ENCODE measurements at places on chromosomes 12 and 14. TPM values are rescaled to one million over a fixed set of nuclear protein-coding genes. Genes with fewer than 3 reads are reported as not detected.

GRCh38 chr14:81412779-81413178, 12.7 kb upstream of the STON2 start:
- H3K4me3 ChIP-seq: no peak overlapping the region
- no peaks in the 10 kb centered on the region for H3K27me3 ChIP-seq
- no peak overlapping the region for H3K27ac ChIP-seq

- no peaks in the 10 kb centered on the region for H3K4me1 ChIP-seq
- H3K4me3 ChIP-seq: no peak overlapping the region
- peaks cover 11% of the 10 kb centered on the region for H3K27me3 ChIP-seq
Measured at GRCh38 chr12:2687058-2687457, 107.7 kb upstream of the FKBP4 start.

GRCh38 chr12:91507754-91508153, 325.1 kb upstream of the DCN start:
- DNase-seq: no peak
- no peaks in the 10 kb centered on the region for H3K36me3 ChIP-seq
- no peak overlapping the region for H3K4me3 ChIP-seq
- no peaks in the 10 kb centered on the region for H3K27me3 ChIP-seq

DNA sequence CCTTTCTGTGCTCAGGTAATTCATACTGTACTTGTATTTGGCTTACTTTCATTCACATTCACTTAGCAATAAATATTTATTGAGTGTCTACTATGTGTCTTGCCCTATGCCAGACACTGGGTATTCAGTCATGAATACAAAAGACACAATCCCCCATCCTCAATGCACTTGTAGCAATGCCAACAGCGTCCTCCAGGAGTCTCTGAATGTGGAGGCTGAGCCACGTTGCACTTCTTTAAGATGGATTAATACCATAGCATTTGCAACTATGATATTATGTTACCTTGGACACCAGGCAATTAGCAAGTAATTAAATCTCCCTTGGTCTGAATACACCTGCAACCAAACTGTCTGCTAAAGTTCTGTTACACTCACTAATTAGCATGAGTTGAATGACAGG, 58.8 kb downstream of the OTX2 start:
- no peak overlapping the region for H3K4me3 ChIP-seq
- no peak for DNase-seq
- no peaks in the 10 kb centered on the region for H3K4me1 ChIP-seq
- no peaks in the 10 kb centered on the region for H3K36me3 ChIP-seq
- no peaks in the 10 kb centered on the region for H3K27me3 ChIP-seq

The NDUFB1 gene
- 95.4 TPM for total RNA-seq
